ENCODE measurements at places on chromosomes 2 and 18.

DNA sequence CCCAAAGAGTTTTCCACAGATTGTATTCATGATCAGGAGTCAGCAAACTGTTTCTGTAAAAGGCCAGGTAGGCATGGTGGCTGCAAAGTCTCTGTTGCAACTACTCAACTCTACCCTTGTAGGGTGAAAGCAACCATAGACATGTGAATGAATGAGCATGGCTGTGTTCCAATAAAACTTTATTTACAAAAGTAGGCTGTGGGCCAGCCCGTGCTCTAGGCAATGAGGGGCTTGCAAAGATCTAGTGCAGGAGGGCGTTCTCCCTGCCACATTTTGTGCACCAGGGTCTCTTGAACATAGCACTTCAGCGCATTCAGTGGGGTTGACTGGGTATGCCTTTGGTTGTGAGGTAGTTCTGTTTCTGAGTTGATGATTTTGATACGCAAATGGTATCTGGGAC lies 85.8 kb downstream of the ST6GAL2 start:
- DNase-seq: no peak

- no peak for DNase-seq
Observed at GRCh38 chr2:204365811-204366210, 179.5 kb upstream of the PARD3B start.

DNA sequence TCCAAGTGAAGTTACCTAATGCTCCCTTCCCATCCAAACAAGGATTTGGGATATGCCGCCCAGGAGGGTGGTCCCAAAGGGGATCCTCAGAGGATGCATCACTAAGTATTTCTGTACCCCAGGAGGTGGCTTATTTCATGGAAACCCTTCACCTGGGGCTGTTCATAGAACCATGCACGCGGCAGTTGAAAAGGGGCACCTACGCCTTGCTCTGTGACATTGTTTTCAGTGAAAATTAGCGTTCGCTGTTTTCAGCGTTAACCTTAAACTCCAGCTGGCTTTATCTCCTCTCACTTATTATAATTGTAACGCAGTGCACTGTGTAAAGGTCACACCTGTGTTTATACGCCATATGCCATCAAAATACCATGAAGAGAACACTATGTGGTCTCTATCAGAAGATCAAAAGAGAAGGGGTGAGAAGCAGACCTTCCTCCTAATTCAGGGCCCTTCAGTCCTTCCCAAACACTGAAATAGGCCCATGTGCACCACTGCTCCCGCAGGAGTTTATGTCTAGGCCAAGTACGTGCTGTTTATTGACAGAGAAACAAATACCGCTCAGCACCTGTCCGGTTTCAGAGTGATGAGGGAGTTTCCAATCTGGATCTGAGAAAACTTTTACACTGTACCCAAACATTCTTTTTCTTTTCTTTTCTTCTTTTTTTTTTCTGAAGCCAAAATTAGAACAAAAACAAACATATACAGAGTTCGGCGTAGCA lies 162.1 kb downstream of the BCL2 start:
- DNase-seq: no peak

DNA sequence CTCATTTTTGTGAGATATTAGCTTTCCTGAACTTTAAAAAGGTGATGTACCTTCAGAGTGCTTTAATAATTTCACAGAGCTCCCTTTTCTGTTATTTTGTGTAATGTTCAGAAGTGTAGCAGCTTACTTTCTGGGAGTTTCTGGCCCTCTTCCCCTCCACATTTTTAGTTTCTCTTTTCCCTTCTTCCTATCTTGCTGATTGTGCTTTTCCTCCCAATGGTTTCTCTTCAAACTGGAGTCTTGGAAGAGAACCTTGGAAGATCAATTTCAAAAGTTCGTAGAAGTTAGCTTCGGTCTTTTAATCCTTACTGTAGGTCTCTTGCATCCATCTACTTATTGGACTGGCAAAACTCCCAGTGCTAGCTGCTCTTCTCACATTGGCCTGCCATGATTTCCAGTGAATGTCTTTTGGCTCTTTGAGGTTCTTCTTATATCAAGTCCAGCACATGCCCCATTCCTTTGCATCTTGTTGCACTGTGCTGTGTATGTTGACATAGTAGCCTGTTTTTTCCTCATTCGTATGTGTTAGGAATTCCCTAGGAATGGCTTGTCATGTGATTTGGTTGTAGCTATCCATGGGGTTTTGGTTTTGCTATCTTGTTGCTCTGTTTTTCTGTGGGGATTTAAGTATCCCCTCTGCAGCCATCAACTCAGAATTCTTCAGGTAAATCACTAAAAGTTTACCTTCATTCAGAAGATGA lies 7.8 kb downstream of the CCNT2 start:
- DNase-seq: no peak

GRCh38 chr2:224009605-224010315 lies 29.3 kb downstream of the SERPINE2 start:
- no peak for DNase-seq

DNA sequence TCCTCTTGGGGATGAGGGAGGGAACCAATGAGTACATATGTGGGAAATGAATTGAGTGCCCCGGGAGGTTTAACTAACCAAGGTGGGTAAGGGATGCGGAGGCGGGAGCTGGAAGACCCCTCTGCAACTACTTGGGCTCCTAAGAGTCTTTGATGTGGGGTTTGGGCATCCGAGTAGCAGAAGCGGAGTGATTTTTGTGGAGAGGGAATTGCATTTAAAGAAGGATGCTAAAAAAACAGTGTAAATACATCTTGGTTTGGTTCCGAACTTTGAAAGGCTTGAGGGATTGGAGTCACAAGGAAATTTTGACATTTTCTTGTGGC lies 215.7 kb downstream of the MCFD2 start:
- peak; percentile 19 for DNase-seq

DNA sequence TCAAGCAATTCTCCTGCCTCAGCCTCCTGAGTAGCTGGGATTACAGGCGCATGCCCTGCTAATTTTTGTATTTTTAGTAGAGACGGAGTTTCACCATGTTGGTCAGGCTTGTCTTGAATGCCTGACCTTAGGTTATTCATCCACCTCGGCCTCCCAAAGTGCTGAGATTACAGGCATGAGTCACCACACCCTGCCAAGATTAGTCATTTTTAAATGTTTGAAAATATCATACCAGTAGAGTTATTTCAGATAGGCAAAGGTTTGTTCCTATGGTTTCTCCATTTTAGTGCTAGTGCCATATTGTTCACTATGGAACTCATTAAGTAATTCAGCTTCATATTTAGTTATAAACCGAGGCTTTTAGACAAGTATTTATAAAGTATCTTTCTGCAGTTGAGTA lies 52.3 kb downstream of the HIBCH start:
- no peak for DNase-seq

GRCh38 chr2:226874749-226875148 lies 38.9 kb downstream of the RHBDD1 start:
- DNase-seq: no peak

- DNase-seq: no peak
Observed at GRCh38 chr2:16287831-16288230, 347.5 kb downstream of the MYCN start.

DNA sequence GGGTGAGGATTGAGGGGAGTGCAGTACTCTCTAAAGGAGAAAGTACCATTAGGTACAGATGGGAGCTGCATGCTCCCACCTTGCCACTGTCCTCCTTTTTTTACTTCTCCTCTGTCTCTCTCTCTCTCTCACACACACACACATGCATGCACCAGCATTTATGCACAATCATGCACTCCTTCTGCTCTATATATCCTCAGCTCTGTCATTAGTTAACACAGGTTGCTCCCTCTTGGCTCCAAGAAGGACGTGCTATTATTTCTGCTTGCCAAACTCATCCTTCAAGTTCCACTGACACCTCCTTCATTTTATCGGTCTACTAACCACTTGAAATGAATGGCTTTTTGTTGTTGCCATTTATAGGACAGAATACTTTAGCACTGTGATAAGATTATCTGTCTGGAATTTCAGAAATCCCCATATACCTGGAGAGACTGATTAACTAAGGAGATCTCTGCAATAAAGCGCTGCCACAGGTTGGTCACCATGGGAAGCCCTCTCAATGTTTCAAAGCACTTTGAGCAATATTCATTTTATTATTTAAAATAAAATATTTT lies 178.5 kb upstream of the TRIB2 start:
- DNase-seq: no peak

- no peak for DNase-seq
Observed at GRCh38 chr18:57807336-57808117, 4.4 kb upstream of the ATP8B1 start.

GRCh38 chr18:74896390-74896991 lies 298.8 kb downstream of the ZNF407 start:
- no peak for DNase-seq
